ENCODE measurements at places on chromosomes 12 and 14.

GRCh38 chr14:35394326-35395013, 10.1 kb downstream of the NFKBIA start:
- no peak for DNase-seq

DNA sequence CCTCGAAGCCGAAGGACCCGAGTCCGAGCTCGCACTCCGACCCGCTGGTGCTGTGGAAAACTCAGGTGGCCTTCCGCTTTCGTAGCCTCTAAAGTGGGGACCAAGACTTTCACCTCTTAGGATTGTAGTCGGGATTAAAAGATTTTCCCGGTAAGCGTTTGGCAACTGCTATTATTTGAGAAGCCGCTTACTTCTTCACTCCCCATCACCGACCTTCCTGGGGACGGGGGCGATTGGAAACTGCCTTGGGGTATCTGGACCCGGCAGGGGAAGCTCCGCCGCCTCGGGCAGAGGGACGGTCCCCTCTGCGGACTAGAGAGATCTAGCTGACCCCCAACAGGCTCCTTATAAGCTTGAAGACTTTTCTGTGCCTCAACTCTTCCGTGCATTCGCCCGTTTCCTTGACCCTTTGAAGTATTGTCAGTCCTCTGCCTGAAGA, 659 bp downstream of the TRAFD1 start:
- DNase-seq, result no peak

DNA sequence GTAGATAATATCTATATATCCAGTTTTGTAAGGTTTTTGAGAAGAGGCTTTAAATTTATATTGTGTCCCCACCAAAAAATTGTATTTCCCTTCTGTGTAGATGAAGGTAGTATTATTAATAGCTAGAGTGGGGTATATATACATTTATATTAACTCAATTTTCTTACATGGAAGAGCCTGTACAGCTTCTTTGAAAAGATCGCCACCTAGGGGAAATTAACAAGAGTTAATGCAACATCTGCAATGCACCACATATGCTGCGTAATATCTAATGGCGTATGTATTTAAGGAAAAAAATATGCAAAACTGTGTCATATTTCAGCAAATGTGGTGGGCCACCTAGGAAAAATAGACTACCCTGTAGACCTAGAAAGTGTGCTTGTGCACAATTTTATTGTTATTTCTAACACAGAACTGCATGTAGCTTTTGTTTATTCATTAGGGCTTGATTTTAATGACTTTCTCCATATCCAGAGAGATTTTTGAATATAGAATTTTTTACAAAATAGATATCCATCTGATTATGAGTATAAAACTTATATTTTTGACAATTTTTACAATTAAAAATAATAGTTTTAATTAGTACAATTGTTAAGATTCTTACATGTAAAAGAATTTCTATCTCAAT, 14.0 kb downstream of the CCER1 start:
- no peak for DNase-seq

- DNase-seq, result no peak
These were observed 107.8 kb downstream of the DUSP6 start for GRCh38 chr12:89244536-89244935.

DNA sequence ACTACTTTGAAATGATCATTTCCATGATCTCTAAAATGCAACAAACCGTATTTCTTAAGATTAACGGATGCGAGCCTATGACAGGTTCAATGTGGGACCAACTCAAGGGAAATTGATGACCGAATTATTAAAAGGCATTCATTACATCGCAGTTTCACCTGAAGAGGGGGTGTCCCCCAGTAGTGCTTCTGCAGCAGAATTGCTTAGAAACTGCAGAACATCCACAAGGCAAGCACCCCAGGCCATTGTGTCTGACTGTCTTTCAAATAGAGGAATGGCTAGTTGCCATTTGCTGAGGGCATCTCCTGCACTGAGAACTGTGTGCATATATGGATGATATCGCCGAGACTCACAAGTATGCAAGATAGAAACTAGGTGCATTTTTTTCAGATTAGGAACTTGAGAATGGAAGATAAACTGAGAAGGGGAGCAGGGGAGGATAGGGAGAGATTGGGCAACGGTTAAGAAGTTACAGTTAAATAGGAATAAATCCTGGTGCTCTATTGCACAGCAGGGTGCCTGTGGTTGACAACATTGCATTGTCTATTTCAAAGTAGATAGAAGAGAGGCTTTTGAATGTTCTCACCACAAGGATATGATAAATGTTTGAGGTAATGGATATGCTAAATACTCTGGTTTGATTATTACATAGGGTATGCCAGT, 234.3 kb upstream of the PLEKHG7 start:
- no peak for DNase-seq

- no peak for DNase-seq
These were observed 27.3 kb downstream of the FRS2 start for GRCh38 chr12:69497308-69498026.

DNA sequence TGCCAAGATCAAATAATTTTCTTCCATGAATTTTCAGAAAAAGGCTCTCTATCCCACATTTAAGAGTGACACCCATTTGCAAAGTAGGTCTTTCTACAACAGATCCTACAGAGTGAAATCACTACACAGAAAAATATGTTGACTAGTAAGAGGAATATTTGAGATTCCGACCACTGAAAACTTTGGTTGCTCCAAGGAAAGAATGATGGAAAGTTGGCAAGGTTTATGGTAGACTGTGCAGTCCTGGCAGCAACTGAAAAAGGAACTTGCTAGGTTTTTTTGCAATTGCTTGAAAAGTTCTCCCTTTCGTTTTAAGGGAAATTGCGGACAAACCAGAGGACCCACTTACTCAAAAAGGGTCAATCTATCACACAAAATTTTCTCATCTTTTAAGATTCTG, 83.1 kb upstream of the TSPAN8 start:
- no peak for DNase-seq

- no peak for DNase-seq
These were observed 11.8 kb upstream of the PAPLN start for GRCh38 chr14:73225496-73225895.

DNA sequence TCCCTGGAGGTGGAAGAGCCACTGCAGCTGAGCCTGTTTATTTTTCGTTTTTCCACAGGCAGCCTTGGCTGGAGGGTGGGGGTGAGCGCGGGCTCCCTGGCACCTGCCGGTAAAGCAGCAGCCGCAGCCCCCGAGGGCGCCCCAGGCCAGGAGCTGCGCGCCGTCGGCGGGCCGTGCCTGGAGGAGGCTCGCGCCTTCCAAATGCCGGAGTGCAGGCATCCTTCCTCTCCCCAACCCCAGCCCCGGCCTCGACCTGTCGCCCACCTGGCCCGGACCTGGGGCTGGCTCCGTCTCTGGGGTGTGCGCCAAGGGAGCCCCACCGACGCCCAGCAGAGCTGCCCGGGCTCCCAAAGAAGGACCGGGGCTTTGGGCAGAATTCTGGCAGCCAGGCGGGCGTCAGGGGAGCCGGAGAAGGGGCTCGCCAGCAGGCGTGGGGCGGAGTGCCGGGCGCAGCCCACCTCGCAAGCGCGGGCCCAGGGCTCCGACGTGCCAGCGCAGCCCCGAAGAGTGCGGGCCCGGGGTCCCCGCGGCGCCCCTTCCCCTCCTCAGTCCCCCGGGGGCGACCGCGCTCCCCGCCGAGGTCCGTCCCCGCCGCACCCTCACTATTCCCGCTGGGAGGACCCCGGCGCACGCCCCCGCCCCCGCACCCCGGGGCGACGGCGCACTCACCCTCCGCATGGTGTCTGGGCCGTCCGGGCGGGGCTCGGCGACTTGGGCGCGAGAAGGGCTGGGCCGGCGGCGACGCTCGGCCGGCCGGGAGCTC, 130.3 kb downstream of the NDUFA12 start:
- no peak for DNase-seq

DNA sequence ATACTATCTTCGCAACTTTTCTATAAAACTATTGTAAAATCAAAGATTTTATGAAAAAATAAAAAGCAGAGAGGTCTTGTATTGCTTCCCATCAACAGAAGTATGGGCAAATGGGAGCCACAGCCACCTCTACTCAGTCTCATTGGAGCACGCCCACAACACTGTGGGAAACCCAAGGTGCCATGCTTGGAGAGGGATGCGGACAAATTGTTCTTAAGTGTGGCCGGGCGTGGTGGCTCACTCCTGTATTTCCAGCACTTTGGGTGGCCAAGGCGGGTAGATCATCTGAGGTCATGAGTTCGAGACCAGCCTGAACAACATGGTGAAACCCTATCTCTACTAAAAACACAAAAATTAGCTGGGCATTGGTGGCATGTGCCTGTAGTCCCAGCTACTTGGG, 498.2 kb upstream of the SOX5 start:
- no peak for DNase-seq

DNA sequence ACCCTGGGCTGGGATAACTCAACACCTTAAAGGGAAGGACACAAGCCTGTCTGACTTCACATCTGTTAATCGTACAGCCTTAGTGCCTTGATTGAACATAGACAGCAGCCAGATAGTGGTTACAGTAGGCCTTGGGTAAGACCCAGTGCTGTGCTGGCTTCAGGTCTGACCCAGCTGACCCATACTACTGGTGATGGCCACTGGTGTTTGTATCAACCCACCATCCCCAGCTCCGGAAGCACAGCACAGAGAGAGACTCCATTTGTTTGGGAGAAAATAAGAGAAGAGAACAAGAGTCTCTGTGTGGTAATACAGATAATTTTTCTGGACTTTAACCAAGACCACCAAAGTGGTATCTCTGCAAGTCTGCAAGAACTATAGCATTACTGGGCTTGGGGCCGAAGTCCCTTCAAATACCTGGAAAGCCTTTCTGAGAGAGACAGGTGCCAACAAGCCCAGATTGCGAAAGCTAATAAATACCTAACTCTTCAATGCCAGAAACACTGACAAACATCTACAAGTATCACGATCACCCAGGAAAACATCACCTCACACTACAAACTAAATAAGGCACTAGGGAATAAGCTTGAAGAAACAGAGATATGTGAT, 330.1 kb upstream of the GARIN2 start:
- DNase-seq, result no peak

- DNase-seq, result no peak
These were observed 62.7 kb downstream of the TESC start for GRCh38 chr12:117036547-117036946.

DNA sequence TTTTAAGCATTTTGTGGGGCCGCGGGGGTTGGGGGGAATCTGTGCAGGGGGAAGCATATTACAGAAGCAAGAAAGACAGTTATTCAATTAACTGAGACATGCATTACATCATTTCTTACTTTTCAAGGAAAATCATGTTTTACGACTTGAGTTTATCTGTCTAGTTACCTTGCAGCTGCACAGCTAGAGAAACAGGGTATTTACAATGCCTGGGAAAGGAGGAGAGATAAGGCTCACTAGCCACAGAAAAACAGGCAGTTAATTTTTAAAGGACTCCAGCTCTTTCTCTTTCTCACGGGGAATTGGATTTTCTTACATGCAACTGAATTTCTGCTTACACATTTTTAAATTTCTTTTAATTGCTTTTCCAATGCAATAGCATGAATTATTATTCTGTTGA, 22.2 kb downstream of the FCF1 start:
- DNase-seq, result no peak

- DNase-seq, result no peak
These were observed 2.5 kb upstream of the C1QL4 start for GRCh38 chr12:49339464-49339861.

GRCh38 chr14:22387776-22388241, 201.2 kb downstream of the DAD1 start:
- DNase-seq, result no peak

GRCh38 chr12:11732023-11732422, 82.5 kb downstream of the ETV6 start:
- no peak for DNase-seq

- no peak for DNase-seq
These were observed 115.8 kb downstream of the SYT10 start for GRCh38 chr12:33323823-33324222.

DNA sequence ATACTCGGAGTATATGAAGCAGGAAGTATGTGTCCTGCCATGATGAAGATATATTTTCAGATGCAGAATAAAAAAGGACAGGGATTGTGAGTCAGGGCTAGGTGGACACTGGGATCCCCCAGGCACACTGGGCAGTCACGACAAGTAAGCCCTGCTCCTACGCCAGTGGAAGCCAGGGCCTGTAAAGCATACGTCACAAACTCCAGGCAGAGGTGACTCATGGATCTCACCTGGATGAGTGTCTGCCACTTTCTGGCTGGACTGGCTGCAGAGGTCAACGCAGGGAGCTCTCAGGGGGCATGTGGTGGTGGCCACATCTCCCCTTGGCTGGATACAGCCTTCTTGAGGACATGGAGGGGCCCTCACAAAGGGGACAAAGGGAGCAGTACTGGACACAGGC, 262.3 kb downstream of the GLT1D1 start:
- no peak for DNase-seq

- peak; percentile 73 for DNase-seq
These were observed at the start of gene KLC1 for GRCh38 chr14:103628684-103629502. Gene KLC1 (plus strand): TSS chr14:103629211. CDS start chr14:103654565, 25,354 bp downstream.

DNA sequence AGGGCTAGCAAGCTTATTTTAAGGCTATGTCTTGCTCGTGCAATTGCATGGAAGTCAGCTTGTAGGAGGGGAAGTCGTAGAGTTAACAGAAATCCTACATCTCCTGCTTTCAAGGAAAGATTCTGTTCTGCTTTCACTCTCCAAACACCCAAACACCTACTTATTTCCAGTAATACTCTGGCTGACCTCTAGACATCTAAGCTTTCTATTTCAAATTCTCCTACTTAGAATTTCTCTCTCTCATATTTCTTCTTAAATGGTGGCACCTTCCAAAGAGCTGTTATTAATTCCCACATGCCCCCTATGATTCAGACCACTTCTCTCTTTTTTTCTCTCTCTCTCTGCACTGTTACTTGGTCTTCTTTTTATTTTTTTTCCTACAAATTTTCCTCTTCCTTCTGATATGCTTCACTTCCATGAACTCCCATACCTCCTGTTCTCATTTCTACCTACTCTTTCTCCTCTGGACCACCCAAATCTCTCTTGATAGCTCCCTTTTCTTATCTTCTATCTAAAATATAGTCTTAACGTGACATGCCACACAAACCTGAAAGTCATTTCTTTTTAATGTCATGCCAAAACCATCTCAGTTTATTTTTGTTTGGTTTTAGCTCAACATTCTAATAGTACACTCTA, 90.8 kb downstream of the RPS6KA5 start:
- DNase-seq, result no peak

- DNase-seq, result no peak
These were observed 35.7 kb upstream of the GPR132 start for GRCh38 chr14:105100910-105101309.

DNA sequence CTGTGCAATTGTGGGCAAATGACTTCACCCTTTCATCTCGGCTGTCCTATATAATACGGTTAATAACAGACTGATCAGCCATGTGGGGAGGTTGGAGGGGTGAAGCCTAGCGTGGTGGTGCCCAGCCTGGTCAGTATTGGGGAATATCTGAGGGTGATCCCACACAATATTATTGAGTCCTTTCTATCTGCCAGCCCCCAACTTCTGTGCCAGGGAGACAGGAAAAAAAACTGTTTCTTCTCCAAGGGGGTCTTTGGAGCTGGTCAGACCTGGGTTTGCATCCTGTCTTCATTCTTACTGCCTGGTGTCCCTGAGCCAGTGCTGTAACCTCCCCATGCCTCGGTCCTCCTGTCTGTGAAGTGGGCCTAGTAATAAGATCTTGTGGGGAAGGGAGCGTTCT, 6.5 kb downstream of the CYP46A1 start:
- no peak for DNase-seq
